Airway epithelial cell (primary cell): ENCODE measurements at places on chromosomes 2 and 18. TPM values are rescaled to one million over a fixed set of nuclear protein-coding genes. Genes with fewer than 3 reads are reported as not detected.

The PSD4 gene
- 43.0 and 48.2 TPM in 2 replicates for total RNA-seq

The PLCD4 gene
- total RNA-seq: 2.6 and 3.1 TPM in 2 replicates

The UGT1A10 gene
- not detected in 2 replicates for total RNA-seq

The KCNF1 gene
- 0.35 TPM in 1 of 2 replicates, not detected in the other for total RNA-seq

The EVX2 gene
- total RNA-seq: not detected in 2 replicates

The HS6ST1 gene
- total RNA-seq: 40.0 and 46.7 TPM in 2 replicates
